Activated T-helper 9 cell treated with anti-CD3 and anti-CD28 coated beads, Interleukin-2, amount 50 U/mL, for 16 hours (primary cell): ENCODE measurements at places on chromosomes 16 and 17.

GRCh38 chr17:42493319-42493718 lies 34.6 kb downstream of the ATP6V0A1 start:
- no peak for DNase-seq

DNA sequence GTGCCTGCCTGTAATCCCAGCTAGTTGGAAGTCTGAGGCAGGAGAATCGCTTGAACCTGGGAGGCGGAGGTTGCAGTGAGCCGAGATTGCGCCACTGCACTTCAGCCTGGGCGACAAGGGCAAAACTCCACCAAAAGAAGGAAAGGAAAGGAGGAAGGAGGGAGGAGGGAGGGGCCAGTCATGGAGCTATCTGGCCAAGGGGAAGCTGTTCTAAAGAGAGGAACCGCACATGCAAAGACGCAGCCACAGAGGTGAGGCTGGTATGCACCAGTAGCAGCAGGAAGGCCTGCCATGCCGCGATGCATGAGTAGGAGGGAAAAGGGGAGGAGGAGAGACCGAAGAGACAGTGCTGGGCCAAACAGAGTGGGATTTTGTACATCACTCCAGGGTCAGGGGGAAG lies 35.9 kb downstream of the HSBP1 start:
- no peak for DNase-seq

DNA sequence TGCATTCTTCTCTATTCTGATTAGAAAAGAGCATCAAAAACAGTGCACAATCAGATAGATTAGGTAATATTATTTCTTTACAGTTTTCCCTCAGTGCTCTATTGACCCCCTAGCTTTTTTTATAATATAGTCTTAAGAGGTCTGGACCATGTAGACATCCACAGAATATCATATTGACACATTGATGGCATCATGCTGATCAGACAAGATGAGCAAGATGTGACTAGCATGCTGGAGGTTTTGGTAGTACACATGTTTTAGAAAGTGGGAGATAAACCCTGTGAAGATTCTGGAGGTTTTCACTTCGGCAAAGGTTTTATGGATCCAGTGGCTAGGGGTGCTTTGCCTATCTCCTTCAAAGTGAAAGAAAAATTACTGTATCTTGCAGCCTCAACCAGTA lies 2.8 kb upstream of the ABCA8 start:
- no peak for DNase-seq

DNA sequence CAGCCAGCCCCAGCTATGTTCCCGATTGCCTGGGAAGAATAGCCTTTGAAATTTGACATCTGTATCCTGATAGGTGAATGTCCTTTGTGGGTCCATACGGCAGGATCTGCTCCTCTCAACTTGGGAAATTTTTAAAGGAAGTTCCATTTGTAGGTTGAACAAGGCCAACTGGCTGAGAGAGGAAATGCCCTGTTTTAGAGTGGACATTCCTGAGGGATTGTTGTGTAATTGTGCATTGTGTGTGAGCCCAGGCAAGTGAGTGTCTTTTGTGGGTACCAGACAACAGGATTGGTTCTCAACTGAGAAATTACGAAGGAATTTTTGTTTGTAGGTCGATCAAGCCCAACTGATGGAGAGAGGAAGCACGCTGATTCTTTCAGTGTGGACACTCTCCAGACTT lies 2.6 kb upstream of the CPHXL2 start:
- no peak for DNase-seq

- DNase-seq = no peak
Measured at GRCh38 chr16:23950898-23951297, 115.1 kb downstream of the PRKCB start.

DNA sequence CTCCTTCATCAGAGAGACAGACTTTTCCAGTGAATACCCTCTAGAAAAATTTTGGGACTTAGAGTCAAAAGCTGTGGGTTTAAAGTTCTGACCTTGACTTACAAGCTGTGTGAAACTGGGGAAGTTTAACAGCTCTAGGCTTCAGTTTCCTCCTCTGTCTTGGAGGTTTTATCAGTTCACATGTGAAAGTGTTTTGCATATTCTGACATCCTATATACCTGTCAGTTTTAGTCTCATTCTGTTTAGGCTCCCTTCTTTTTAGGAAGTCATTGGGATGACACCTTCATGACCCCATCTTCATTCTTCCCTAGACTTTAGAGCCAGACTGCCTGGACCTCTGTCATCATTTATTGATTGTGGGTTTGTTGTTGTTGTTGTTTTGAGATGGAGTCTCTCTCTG lies 44.4 kb downstream of the YPEL2 start:
- no peak for DNase-seq

- no peak for DNase-seq
Measured at GRCh38 chr16:87970186-87970585, 19.0 kb downstream of the BANP start.

DNA sequence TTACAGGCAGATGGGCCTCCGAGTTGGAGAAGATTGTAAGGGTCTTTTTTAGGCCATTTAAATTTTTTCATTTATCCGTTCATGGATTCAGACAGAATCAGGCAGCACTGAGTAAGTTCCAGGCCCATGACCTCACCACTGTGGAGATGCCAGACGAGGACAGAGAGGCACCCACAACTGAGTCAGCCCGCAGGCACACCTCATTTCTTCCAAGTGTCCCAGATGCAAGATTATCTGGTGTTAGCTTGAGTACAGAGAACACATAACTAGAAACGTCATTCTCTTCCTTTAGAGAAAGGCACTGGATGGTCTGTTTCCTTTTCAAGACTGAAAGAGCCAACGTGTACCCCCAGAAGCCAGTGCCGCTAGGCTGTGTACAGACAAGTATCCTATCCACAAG lies 16.9 kb downstream of the CLEC16A start:
- no peak for DNase-seq

- DNase-seq = no peak
Measured at GRCh38 chr17:80819422-80820164, 172.0 kb upstream of the CHMP6 start.

DNA sequence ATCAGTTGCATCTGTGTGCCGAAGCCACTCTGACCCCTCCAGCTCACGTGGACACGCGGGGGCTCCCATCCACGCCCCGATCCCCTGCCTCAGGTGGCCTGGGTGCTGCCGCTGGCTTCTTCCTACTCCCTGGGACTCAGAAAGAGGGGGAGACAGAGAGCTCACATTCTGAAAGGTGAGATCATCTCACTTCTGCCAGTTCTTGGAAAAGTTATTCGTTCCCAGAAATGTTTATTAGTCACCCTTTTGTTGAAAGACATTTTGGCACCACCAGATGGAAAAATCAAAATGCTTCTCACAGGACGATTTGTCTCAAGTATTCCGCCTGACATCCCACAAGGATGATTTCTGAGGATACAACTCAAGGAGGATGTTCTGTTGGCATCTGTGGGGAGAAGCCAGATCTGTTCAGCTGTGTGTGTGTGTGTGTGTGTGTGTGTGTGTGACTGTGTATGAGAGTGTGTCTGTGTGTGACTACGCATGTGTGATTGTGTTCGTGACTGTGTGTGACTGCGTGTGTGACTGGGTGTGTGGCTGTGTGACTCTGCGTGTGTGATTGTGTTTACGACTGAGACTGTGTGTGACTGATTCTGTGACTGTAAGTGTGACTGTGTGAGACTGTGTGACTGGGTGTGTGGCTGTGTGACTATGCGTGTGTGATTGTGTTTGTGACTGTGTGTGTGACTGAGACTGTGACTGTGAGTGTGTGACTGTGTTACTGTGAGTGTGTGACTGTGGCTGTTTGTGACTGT lies 207.3 kb downstream of the NTN1 start:
- DNase-seq = no peak

DNA sequence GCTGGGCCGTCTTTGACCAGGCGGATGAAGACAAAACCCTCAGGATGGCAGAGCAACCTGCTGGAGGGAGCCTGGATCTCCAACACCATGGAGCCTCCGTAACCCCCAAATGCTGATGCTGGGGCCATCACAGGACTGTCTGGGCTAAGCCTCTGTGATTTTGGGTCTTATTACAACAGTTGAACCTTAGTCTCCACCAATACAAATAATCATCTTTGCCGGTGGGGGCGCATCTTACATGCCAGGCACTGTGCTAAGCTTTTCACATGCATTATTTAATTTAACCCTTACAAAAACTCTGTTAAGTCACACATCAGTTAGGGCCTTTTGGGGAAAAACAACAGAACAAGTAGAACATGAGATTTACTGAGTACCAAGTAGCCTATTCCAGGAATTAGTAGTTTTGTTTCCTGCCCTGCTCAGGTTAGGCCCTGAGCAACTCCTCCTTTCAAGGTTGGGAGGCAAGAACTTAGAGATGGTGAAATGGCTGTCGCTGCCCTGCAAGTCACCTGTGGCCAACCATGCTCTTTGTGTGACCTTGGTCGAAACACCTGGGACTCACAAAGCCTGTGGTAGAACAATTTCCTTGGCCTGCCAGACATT lies 8.9 kb upstream of the ITGAM start:
- no peak for DNase-seq
